Left renal cortex interstitium (tissue), 4 donors: ENCODE measurements at places on chromosomes 4 and X. TPM values are rescaled to one million over a fixed set of nuclear protein-coding genes. Genes with fewer than 3 reads are reported as not detected.

Gene UGT2B11
- 4.4 TPM for polyA plus RNA-seq

Gene GYG2
- polyA plus RNA-seq = 16.2 TPM

Gene GSTCD
- polyA plus RNA-seq = 19.1 TPM

Gene ARX
- polyA plus RNA-seq = not detected

Gene PPEF2
- 0.25 TPM for polyA plus RNA-seq

Gene GPM6B
- polyA plus RNA-seq = 19.6 TPM

Gene TIGD2
- polyA plus RNA-seq = 13.3 TPM

Gene MAP3K15
- polyA plus RNA-seq = 4.5 TPM

Gene GSX2
- not detected for polyA plus RNA-seq

Gene C4orf50
- not detected for polyA plus RNA-seq

Gene ESX1
- polyA plus RNA-seq = not detected

Gene ZRSR2
- polyA plus RNA-seq = 12.3 TPM

Gene TLR8
- polyA plus RNA-seq = 0.27 TPM

Gene PHKA1
- polyA plus RNA-seq = 4.8 TPM

Gene MAGEC3
- polyA plus RNA-seq = 0.96 TPM

Gene MID2
- 11.1 TPM for polyA plus RNA-seq

Gene CFAP299
- 0.76 TPM for polyA plus RNA-seq

Gene SPANXB1
- polyA plus RNA-seq = not detected

Gene CENPVL2
- polyA plus RNA-seq = 0.30 TPM

Gene WWC2
- polyA plus RNA-seq = 52.7 TPM

Gene FAM47E
- polyA plus RNA-seq = 7.8 TPM

Gene SPATA18
- polyA plus RNA-seq = 1.7 TPM

Gene UGT2A1
- 1.5 TPM for polyA plus RNA-seq

Gene ZXDA
- 5.0 TPM for polyA plus RNA-seq

Gene ASB12
- polyA plus RNA-seq = 0.77 TPM

Gene NEXMIF
- polyA plus RNA-seq = 2.9 TPM

Gene SEC31A
- polyA plus RNA-seq = 229 TPM

Gene CLDN34
- not detected for polyA plus RNA-seq

Gene MAGEE2
- 0.56 TPM for polyA plus RNA-seq

Gene PCSK1N
- polyA plus RNA-seq = 9.9 TPM

Gene GLRA2
- 0.17 TPM for polyA plus RNA-seq

Gene BCLAF3
- 12.5 TPM for polyA plus RNA-seq

Gene BMX
- polyA plus RNA-seq = 0.45 TPM

Gene SLITRK4
- polyA plus RNA-seq = 14.9 TPM

Gene RAI2
- 9.3 TPM for polyA plus RNA-seq

Gene TENM3
- 14.4 TPM for polyA plus RNA-seq

Gene ELOVL6
- polyA plus RNA-seq = 32.1 TPM

Gene ADRA2C
- polyA plus RNA-seq = 9.6 TPM

Gene USP17L18
- polyA plus RNA-seq = not detected

Gene SGMS2
- polyA plus RNA-seq = 13.3 TPM

Gene FSTL5
- 2.2 TPM for polyA plus RNA-seq

Gene GPR34
- polyA plus RNA-seq = 4.2 TPM

Gene MUC7
- polyA plus RNA-seq = not detected

Gene AGTR2
- polyA plus RNA-seq = 69.9 TPM

Gene FHDC1
- polyA plus RNA-seq = 4.3 TPM

Gene FAM184B
- polyA plus RNA-seq = 0.48 TPM

Gene ADAM29
- 0.06 TPM for polyA plus RNA-seq

Gene SPANXA1
- polyA plus RNA-seq = not detected

Gene LIMCH1
- polyA plus RNA-seq = 93.4 TPM

Gene GAGE12F
- polyA plus RNA-seq = not detected

Gene ITM2A
- 75.8 TPM for polyA plus RNA-seq

Gene CLDN22
- 0.68 TPM for polyA plus RNA-seq

Gene RTL5
- 23.0 TPM for polyA plus RNA-seq

Gene NCAPG
- polyA plus RNA-seq = 25.0 TPM

Gene COL4A6
- 18.3 TPM for polyA plus RNA-seq

Gene ZNF630
- polyA plus RNA-seq = 3.8 TPM

Gene PLS3
- polyA plus RNA-seq = 249 TPM

Gene FAM3A
- polyA plus RNA-seq = 47.8 TPM
